H4 (cell line): ENCODE measurements at places on chromosomes 2 and 18. TPM values are rescaled to one million over a fixed set of nuclear protein-coding genes. Genes with fewer than 3 reads are reported as not detected.

DNA sequence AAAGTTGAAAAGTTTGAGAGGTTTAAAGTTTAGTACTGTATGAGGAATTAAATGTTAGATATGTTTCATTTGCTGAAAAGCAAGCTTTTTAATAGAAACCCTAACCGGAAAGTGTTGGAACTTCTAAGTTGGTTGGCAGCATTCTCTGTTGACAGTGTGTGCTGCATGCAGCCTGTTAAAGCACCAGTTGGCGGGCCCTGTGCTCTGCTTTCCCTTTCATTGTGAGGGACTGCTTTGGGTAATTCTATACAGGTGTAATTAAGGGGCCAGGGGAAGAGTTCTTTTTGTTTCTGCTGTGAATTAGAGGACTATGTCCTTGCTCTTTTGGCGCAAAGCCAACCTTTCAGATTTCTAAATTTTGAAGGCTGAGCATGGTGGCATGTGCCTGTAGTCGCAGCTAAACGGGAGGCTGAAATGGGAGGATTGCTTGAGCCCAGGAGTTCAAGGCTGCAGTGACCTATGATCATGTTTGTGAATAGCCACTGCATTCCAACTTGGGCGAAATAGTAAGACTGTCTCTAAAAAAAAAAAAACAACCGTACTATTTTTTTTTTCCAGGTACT is 20.1 kb downstream of the PLEKHB2 start:
- no peak for DNase-seq

DNA sequence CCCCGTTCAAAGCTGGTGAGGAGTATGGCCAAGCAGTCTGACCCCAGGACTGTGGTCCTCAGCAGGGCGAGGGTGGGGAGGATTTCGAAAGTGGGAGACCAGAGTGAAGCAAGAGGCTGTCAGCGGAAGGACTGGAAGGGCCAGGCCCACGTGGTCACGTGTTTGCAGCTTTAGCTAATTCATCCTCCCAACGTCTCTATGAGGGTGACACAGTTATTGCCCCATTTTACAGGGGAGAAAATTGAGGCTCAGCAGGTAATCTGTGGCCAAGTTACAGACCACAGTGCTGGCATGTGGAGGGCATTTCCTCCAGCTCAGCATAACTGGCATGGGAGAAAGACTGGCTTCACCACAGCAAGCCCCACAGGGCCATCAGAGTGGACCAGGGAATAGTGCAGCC is 45.4 kb upstream of the LTBP1 start:
- DNase-seq = no peak

DNA sequence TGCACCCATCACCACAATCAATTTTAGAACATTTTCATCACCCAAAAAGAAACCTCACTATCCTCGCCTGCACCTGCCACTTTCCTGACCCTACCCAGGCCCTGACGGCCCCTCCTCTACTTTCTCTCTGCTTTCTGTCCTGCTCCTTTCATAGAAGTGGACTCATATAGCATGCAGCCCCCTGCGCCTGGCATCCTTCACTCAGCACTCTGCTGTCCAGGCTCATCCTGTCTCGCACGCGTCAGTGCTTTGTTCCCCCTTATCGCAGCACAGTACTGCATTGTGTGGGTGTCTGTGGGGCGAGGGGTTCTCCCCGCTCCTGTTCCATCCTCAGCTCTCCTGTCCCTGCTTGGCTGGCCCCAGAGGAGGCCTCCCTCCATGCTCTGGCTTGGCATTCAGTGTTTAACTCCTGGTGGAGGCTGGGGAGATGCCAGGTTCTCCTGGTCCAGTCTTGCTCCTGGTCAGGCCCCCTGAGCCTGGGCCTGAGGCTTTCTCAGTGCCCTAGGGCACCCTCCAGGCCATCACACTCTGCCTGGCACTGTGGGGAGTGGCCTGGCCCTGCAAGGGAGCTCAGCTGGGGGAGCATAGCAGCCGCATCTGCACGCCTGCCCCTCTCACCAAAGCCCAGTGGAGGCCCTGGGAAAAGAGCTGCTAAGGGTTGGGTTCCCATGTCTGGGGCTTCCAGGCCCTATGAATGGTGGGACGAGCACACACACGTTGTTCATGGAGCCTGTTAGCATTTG is 6.6 kb upstream of the TUBB6 start:
- DNase-seq = no peak

The MXD1 gene
- 0.94 and 1.6 TPM in 2 replicates for total RNA-seq

The APOB gene
- total RNA-seq = not detected in 2 replicates

- peak; percentile 19 for DNase-seq
Observed at GRCh38 chr2:45822272-45822630, 170.8 kb downstream of the PRKCE start.

GRCh38 chr2:240898108-240898730 is 2.3 kb upstream of the MAB21L4 start:
- no peak for DNase-seq

The RNMT gene
- total RNA-seq = 16.5 and 20.3 TPM in 2 replicates

The ANKRD30B gene
- total RNA-seq = 0.08 and 0.33 TPM in 2 replicates

DNA sequence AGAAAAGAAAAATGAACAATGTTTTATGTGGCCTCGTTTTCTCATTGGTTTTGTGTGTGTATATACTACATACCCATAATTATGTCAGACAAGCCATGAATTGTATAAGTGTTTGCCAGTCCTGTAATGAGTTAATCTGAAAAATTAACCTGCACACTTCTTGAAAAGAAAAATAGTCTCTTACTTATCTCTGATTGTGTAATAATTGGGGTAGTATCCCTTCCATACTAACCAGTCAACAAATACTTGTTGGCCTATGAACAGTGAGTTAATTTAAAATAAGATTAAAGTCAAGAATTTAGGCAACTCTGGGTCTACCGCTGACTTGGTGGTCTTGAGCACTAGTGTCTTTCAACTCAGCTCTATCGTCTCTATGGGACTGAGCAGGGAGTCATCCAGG is 48.8 kb downstream of the ACVR1 start:
- DNase-seq = no peak

The GRHL1 gene
- total RNA-seq = 0.25 TPM in 1 of 2 replicates, not detected in the other

GRCh38 chr2:222423632-222424275 is 589 bp upstream of the SGPP2 start:
- DNase-seq = no peak

- DNase-seq = no peak
Observed at GRCh38 chr2:221893501-221893900, 321.4 kb upstream of the EPHA4 start.

The NEU4 gene
- total RNA-seq = not detected in 2 replicates

The KLHL14 gene
- total RNA-seq = 0.02 TPM in 1 of 2 replicates, not detected in the other

DNA sequence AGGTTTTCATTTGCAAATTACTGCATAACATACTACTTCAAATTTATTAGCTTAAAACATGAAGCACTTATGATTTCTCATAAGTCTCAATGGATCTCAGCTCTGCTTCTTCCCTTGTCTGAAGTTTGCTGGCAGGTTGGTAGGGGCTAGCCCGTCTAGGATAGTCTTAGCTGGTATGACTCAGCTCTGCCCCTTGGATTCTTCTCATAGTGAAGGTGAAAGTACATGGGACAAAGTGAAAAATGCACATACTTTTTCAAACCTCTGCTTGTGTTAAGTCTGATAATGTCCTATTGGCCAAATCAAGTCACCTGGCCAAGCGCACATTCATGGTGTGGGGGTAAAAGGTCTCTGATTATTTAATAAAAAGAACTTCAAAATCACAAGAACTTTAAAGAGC is 184.8 kb upstream of the VWC2L start:
- DNase-seq = no peak

DNA sequence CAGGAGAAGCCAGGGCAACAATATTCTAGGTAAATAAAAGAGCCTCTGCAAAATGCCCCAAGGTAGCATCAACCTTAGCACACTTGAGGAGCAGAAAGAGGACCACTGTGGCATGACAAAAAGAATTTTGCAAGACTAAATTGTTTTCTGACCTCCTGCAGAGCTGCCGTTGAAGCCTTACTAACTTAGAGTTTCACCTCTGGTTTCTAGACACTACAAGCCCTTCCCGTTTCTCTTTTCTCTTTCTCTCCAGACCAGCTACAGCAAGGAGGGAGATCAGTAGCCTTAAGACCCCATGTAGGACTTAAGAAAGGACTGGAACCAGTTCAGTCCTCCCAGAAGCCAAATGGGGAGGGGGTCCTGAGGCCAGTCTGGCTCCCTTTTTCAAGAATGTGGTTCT is 73.3 kb upstream of the SP3 start:
- DNase-seq = no peak
